ENCODE measurements at places on chromosomes 5 and 9.

DNA sequence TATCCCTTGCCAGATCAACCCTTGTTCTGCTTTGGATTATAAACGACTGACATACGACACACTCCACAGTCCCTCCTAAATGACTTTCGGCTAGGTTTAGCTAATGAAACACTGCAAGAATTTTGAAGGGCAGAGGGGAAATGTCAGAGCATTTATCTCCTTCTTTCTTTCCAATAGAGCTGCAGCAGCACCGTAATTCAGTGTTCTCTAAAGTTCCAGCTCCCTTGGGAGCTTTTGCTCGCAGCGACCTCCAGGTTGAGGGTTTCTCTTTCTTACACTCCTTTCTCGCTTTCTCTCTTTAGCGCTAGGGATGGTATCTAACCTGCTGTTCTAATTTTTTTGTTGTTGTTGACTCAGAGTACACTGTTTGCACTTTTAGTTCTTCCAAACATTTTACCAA lies 467.1 kb upstream of the ST8SIA4 start:
- no peak for DNase-seq

DNA sequence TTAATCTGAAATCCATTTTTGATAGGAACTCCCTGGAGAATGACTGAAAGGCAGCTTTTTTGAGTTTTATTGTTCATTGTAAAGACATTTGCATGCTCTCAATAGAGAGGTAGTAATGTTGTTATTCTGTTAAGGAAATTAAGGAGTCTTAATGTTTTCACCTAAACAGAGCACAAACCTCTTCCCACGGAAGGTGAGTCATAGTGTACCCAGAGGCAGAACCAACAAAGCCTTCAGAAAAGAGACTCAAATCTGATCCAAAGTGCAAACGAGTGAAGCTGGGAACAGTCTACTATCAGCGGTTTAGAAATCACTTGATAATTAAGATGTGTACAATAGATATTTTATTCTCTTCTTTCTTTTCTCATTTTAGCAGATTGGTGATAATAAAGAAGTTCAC lies 470.5 kb downstream of the PLK2 start:
- no peak for DNase-seq

GRCh38 chr9:133151601-133152525 lies 11.9 kb downstream of the GBGT1 start:
- DNase-seq = no peak

DNA sequence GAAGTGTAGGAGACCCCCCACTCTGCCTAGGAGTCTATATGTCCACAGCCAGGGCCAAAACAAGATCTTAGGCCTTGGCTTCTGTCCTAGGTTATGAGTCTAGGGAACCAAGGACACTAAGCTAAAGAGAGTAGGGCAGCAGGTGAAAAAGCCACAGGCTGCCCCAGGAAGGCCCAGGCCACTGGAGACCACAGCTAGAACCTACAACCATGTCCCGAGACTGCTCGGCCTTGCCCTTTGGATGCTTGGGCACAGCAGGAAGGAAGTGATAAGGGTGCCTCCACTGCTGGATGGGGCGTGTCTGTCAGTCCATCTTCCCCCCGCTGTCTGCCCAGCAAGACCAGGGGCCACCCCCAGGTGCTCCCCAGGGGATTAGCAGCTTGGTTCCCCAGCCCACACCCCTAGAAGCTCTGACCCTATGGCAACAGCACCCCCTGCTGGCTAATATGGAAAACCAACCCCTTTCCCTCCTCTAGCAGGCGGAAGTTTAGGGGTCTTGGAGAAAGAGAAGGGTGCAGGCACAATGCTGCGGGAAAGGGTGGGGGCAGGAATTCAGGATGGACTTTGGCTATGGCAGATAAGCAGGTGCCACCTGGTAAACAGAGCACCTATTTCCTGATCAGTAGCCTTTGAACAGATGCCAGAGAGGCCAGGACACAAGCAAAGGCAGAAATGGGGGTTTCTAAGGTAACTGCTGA lies 10.5 kb upstream of the IRF1 start:
- DNase-seq = no peak

DNA sequence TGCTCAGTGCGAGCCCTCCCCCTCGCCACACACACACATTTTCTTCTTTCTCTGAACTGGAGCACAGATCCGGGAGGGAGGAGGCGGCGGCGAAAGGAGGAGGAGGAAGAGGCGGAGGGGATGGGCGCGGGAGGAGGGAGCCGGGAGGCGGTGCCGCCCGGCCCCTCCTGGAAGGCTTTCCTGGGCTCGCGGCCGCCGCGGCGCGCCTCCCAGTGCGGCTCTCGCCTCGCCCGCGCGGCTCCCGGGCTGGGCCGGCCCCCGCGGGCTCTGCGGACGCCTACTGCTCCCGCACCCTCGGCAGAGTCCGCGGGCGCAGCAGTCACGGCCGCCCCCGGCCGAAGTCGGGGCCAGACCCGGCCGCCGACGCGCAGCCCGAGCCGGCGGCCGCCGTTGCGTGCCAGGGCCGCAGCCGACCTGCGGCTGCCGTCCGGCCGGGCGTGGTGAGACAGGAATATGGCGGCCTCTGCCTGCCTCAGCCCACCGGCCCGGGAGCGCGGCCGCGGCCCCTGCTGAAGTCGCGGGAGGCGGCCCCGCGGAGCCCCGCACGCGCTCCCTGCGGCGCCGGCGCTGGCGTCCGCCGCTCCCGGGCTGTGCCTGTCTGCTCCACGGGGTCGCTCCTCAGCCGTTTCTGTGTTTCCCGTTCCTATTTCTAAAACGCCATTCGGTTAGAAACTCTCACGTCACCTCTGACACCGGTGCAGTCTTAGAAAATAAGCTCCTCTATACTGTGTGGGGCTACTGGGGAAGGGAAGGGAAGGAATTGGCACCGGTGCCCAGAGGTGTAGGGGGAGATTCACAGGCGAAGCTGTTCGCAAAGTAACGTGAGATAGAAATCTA lies 500 bp upstream of the GNAQ start:
- peak; percentile 73 for DNase-seq

DNA sequence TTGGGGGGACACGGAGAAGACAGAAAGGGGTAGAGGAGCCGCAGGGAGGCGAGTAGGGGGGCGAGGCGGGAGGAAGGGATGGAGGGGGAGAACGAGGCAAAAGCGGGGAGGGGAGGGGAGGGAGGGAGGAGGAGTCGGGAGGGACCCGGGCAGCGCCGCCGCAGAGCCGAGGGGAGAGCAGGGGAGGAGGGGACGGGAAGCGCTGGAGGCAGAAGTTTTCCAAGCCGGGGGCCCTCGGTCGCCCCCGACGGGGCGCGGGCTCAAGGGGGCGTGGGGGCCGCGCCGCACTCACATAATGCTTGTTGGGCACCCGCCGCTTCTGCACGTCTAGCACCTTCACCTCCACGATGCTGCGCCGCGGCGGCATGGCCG lies 353 bp downstream of the SH3PXD2B start:
- DNase-seq = no peak

DNA sequence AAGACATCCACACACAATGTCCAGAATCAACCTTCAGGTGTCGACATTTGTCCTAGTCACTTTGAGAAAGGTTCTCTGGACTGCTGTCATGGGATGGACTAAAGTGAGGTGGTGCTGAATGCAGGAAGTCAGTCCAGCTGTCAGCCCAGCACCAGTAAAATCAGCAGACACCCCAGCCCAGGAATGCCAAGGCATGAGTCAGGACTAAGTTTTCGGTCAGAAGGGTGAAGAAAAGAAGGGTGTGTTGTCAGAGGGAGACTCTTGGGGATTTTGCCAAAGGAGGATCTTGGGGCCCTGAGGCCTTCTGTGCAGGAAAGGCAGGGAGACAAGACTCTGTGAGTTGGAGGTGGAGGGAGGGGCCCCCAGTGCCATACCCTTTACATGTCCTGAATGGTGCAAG lies 69.0 kb upstream of the XPA start:
- no peak for DNase-seq

- DNase-seq = no peak
Measured at GRCh38 chr9:64015136-64015535, 1269.9 kb downstream of the FOXD4L5 start.

GRCh38 chr9:16033253-16033652 lies 480.4 kb downstream of the CCDC171 start:
- no peak for DNase-seq

GRCh38 chr5:80825786-80826460 lies 134.2 kb upstream of the RASGRF2 start:
- DNase-seq = no peak

GRCh38 chr5:135186662-135187522 lies 152.9 kb upstream of the PITX1 start:
- no peak for DNase-seq

DNA sequence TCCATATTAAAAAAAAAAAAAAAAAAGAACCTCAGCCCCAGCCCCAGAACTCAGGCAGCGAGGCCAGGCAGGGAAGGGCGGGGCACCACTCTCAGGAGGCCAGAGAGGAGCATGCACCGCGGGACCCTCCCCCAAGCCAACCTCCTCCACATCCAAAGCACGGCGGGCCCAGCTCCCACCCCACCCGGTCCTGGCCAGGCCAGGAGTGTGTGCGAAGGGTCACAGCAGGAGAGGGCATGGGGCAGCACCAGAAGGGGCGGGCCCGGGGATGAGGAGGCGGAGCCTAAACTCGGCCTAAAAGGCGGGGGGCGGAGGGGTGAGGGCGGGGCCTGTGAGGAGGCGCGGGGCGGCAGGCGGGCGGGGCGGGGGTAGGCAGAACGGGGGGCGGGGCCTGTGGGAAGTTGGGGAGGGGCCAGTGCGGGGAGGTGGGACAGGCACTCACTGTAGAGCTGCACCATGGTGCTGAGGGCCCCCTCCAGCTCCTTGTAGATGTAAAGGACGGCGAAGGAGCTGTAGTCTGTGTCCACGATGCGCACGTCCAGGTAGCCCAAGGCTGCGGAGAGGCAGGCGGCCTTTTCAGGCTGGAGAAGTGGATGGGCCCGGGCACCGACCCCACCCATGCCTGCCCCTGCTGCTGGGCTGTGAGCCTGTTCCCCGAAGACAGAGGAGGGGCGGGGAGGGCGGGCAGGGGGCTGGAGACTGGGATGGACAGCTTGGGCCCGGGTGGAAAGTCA lies 1.2 kb downstream of the LCN15 start:
- DNase-seq = no peak

DNA sequence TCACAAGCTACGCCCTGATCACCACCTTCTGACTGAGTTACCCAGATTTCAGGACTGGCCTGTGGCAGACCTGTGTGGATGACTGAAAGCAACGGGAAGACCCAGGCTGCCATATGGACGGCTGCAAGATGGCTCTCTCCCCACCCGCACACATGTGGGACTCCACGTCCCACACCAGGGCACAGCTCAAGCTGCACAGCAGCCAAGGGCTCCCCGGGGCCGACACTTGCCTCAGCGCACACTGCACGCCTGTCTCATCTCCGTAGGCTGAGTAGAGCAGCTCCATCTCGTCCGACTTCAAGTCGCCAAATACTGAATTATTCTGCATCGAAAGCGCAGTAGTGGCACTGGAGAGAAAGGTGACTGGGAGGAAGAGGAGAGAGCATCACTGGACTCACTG lies 14.5 kb downstream of the BRD9 start:
- no peak for DNase-seq

DNA sequence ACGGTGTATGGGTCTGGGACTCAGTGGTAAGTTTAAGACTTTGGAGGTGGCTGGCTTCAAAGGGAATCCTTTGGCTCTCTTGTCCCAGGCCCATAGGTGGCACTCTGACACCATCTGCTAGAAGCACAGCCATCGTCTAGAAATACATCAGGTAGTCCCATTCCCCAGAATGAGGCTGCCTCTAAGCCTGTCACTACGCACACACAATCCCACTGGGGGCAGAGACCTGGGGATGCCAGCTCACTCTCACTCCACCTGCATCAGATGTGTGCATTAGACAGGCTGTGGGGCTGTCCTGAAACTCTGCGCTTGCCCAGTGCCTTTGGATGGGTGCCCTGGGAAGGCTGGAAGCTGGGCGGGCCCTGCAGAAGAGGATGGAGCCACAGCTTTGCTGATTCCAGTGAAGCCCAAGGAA lies 127.5 kb upstream of the PANK3 start:
- DNase-seq = no peak

- DNase-seq = no peak
Measured at GRCh38 chr5:32047056-32047455, 127.1 kb downstream of the GOLPH3 start.

- no peak for DNase-seq
Measured at GRCh38 chr5:172561151-172561550, 79.9 kb upstream of the NEURL1B start.

GRCh38 chr9:95979446-95979845 lies 104.0 kb downstream of the ERCC6L2 start:
- no peak for DNase-seq

- DNase-seq = no peak
Measured at GRCh38 chr9:38244971-38245370, 147.5 kb upstream of the ALDH1B1 start.

GRCh38 chr5:65912311-65912710 lies 14.1 kb upstream of the ERBIN start:
- no peak for DNase-seq

- DNase-seq = no peak
Measured at GRCh38 chr5:93610581-93611272, 27.7 kb downstream of the NR2F1 start.

GRCh38 chr5:143174714-143175398 lies 228.6 kb downstream of the NR3C1 start:
- no peak for DNase-seq

GRCh38 chr9:125651576-125652232 lies 55.3 kb downstream of the MAPKAP1 start:
- DNase-seq = no peak

- DNase-seq = no peak
Measured at GRCh38 chr9:98506422-98507054, 202.2 kb downstream of the GABBR2 start.

- DNase-seq = no peak
Measured at GRCh38 chr5:88081877-88082276, 186.8 kb downstream of the TMEM161B start.

DNA sequence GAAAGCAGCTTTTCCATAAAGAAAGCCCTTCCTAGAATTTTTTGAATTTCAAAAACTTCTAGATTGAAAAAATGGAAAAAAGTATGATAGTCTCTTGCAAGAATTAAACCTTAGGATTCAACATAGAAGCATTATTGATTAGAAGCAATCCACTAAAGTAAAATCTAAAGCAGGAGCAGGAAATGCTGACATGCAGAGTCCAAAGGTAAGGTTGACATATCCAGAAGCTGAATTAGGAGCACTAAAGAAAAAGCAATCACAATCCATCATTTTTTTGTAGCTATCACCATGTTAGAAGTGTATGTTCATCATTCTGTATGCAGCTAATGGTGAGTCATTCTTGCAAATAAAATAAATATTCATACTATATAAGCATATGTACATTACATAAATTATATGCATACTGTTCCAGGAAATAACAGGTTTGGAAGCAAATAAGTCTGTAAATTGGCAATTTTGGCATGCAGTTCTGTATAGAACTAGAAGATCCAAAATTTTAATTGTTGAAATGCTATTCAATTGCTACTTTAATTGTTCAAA lies 39.4 kb upstream of the RNF180 start:
- DNase-seq = no peak

Measured in stimulated activated CD8-positive, alpha-beta memory T cell treated with anti-CD3 and anti-CD28 coated beads, Interleukin-7, amount 100 ng/mL, for 4 hours (primary cell).